ENCODE measurements at places on chromosomes 4 and X. TPM values are rescaled to one million over a fixed set of nuclear protein-coding genes. Genes with fewer than 3 reads are reported as not detected.
A peak's percentile ranks its signal among the peaks of the same experiment; 100 is the strongest.

Gene SMIM43
- not detected for total RNA-seq

Gene BTK
- total RNA-seq: not detected

Gene RNF212
- 3.5 TPM for total RNA-seq

Gene CLIC2
- 0.99 TPM for total RNA-seq

Gene ZFYVE28
- 3.3 TPM for total RNA-seq

Gene GATB
- total RNA-seq: 20.9 TPM

Gene MPP1
- 10.6 TPM for total RNA-seq

Gene SLC6A14
- total RNA-seq: not detected

DNA sequence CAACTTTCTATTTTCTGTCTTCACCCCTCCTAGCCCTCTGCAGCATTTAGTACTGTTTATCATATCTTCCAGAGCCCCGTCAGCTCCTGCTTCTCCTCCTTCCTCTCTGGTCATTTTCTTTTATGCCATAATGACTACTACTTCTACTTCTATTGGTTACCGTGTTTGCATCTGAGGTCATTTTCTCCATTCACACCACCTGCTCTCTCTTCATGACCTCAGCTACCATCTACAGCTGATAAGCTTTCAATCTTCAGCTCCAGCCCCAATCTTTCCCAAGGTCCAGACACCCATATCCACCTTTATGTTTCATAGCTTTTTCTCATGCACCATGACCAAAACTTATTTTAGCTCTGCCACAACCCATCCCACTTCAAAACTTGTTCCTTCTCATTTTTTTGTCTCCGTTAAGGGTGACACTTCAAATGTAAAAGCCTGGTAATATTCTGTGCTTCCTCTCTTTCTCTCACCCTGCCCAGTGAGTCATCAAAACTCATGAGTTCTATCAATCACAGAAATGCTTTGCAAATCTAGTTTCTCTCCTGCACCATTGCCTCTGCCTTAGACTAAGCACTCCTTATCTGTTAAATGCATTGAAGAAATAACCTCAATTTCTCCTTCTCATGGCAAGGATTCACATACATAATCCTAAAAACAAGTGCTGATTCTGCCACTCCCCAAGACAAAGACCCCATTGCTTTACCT, 71.3 kb upstream of the IQCM start:
- no peak overlapping the region for H3K27ac ChIP-seq
- DNase-seq: no peak
- H3K27me3 ChIP-seq: peaks cover 22% of the 10 kb centered on the region
- no peaks in the 10 kb centered on the region for H3K4me1 ChIP-seq

- H3K4me1 ChIP-seq: no peaks in the 10 kb centered on the region
- H3K36me3 ChIP-seq: no peaks in the 10 kb centered on the region
- no peak overlapping the region for H3K4me3 ChIP-seq
Measured at GRCh38 chr4:149523039-149523438, 292.6 kb downstream of the IQCM start.

DNA sequence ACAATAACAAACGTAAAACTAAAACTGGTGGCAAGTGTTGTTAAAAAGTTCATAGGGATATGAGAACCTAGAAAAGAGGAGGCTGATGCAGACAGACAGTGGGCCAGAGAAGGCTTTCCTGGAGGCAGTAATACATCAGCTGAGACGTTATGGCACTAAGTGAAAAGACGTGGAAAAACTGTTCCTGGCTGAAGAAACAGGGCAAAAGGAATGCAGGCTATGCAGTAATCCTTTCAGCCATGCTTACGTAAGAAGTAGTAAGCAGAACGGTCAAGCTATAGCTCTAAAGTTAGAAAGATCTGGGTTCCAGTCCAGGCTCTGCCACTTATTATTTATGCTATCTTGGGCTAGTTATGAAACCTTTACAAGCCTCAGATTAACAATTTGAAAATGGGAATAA, 6.4 kb downstream of the LAMTOR3 start:
- H3K27ac ChIP-seq: no peak overlapping the region
- peaks cover 27% of the 10 kb centered on the region for H3K4me1 ChIP-seq
- no peak for DNase-seq
- H3K4me3 ChIP-seq: no peak overlapping the region

DNA sequence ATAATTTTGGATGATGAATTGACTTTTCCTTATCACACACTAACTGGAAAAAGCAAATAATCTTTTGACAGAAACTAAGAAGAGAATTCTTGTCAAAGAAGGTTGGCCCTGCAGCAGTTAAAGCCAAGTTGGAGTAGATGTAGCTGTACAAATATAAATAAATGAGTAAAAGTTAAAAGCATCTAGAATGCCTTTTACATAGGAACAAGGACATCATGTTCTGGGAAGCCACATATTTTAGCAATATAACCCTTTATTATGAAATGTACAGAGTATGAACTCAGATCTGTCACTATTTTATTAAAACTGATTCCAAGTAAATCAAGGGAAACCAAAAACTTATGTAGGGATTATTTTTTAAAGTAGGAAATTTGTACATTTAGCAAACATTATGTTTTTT, 269.4 kb upstream of the FAT4 start:
- H3K36me3 ChIP-seq: no peaks in the 10 kb centered on the region
- no peak overlapping the region for H3K4me3 ChIP-seq
- no peak for DNase-seq
- peaks cover 26% of the 10 kb centered on the region for H3K4me1 ChIP-seq

DNA sequence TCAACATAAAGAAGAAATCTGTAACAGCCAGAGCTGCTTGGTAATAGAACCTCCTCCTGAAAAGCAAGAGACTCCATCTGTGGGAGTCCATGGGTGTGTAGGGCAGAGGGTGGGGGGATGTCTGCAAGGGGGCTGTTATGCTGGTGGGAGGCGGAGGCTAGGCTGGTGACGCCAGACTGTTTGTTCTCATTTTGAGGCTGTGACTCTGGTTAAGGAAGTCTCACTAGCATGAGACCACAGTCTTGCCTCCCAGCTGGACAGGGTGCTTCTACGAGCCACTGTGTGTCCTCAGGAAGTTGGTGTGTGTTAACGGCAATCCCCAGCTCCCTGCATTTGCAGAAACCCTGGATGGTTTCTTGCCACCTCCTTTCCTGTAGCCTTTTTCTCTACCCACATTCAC, 79.8 kb downstream of the NSUN7 start:
- H3K4me3 ChIP-seq: no peak overlapping the region
- H3K36me3 ChIP-seq: peaks cover 27% of the 10 kb centered on the region
- no peak for DNase-seq
- no peaks in the 10 kb centered on the region for H3K27me3 ChIP-seq

GRCh38 chr4:6962211-6963041, 52.8 kb downstream of the TBC1D14 start:
- no peaks in the 10 kb centered on the region for H3K27me3 ChIP-seq
- no peak overlapping the region for H3K27ac ChIP-seq
- no peaks in the 10 kb centered on the region for H3K36me3 ChIP-seq
- no peak overlapping the region for H3K4me3 ChIP-seq
- H3K4me1 ChIP-seq: peaks cover 4% of the 10 kb centered on the region

DNA sequence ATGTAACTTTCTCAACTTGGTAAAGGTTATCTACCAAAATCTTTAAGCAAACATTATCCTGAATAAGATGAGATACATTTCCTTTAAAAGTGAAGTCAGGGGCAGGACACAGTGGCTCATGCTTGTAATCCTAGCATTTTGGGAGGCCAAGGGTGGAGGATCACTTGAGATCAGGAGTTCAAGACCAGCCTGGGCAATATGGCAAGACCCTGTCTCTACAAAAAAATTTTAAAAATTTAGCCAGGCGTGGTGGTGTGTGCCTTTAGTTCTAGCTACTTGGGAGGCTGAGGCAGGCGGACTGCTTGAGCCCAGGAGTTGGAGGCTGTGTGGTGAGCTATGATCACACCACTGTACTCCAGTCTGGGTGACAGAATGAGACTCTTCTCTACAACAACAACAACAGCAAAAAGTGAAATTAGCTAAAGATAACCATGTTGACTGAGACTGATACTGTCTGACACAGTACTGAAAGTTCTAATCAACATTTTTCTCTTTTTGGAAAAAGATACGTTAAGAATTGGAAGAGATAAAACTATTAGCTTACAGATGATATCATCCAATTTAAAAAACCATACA, 4.9 kb downstream of the DCAF16 start:
- peaks cover 39% of the 10 kb centered on the region for H3K4me1 ChIP-seq
- no peak overlapping the region for H3K27ac ChIP-seq
- H3K27me3 ChIP-seq: no peaks in the 10 kb centered on the region
- peaks cover 23% of the 10 kb centered on the region for H3K36me3 ChIP-seq

- no peak for DNase-seq
- no peak overlapping the region for H3K4me3 ChIP-seq
- H3K27ac ChIP-seq: peak overlapping the region; percentile 78
- no peaks in the 10 kb centered on the region for H3K27me3 ChIP-seq
Measured at GRCh38 chr4:158781963-158782362, 13.1 kb downstream of the FNIP2 start.

GRCh38 chrX:134073341-134073740, 87.9 kb upstream of the GPC3 start:
- no peaks in the 10 kb centered on the region for H3K36me3 ChIP-seq
- H3K27ac ChIP-seq: no peak overlapping the region
- H3K4me3 ChIP-seq: no peak overlapping the region
- H3K27me3 ChIP-seq: no peaks in the 10 kb centered on the region
- no peak for DNase-seq

DNA sequence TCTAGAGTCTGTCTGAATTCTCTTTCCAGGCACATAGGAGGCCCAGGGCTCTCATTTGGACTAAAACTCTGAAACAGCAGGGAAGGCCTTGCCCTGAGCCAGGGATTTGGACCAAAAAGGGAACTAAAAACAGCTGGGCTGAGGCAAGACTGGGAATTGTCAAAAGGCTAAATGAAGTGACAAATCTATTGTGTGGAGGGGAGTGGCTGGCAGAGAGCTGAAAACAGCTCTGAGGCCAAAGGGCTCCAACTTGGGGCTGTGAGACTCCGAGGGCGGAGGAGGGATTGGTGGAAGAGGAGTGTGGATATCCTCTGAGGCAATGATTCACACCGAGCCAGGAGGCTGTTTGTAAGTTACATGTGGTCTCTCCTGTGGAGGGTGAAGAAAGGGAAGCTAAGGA, 63.2 kb downstream of the PHEX start:
- peaks cover 32% of the 10 kb centered on the region for H3K4me1 ChIP-seq
- no peaks in the 10 kb centered on the region for H3K27me3 ChIP-seq
- H3K36me3 ChIP-seq: no peaks in the 10 kb centered on the region
- peak overlapping the region; percentile 66 for H3K27ac ChIP-seq

DNA sequence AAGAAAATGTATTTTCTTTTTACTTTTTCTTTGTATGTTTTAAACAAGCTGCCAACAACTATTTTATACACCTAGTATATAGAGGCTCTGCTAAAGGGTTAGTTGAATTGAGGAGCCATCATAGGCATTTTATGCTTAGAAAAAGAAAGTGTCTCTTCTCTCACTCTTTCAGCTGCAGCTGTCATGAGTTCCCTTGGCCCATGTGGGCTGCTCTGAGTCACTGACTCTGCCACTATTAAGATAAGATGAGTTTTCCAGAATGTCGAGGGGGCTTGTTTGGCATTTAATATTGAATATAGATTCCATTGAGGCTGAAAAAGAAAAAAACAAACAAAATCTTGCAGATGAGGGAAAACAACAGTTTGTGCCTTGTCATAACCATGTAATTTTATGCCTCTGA, 126.0 kb upstream of the PAQR3 start:
- H3K27me3 ChIP-seq: peaks cover 25% of the 10 kb centered on the region
- H3K4me3 ChIP-seq: no peak overlapping the region
- no peak for DNase-seq
- no peaks in the 10 kb centered on the region for H3K36me3 ChIP-seq

- no peak overlapping the region for H3K27ac ChIP-seq
- H3K36me3 ChIP-seq: no peaks in the 10 kb centered on the region
- H3K4me3 ChIP-seq: no peak overlapping the region
- no peaks in the 10 kb centered on the region for H3K4me1 ChIP-seq
Measured at GRCh38 chr4:95107635-95108034, 349.9 kb downstream of the BMPR1B start.

DNA sequence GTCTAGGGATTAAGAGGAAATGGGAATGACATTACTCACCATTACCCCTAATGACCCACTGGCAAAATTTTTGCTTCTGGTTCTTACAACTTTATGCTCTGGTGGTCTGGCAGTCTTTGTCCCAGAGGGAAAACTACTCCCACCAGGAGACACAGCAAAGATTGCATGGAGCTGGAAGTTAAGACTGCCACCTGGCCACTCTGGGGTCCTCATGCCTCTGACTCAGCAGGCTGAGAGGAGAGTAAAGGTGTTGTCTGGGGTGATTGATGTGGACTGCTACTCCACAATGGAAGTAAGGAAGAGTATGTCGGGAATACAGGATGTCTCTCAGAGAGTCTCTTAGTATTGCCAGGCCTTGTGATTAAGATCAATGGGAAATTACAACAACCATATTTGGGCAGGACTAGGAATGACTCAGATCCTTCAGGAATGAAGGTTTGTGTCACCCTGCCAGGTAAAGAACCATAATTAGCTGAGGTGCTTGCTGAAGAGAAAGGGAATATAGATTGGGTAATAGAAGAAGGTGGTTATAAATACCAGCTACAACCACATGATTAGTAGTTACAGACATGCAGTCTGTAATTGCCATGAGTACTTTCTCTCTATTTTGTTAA, 215.5 kb downstream of the GPAT3 start:
- no peak for DNase-seq
- no peak overlapping the region for H3K4me3 ChIP-seq
- no peaks in the 10 kb centered on the region for H3K4me1 ChIP-seq

- no peaks in the 10 kb centered on the region for H3K4me1 ChIP-seq
- H3K27me3 ChIP-seq: no peaks in the 10 kb centered on the region
- no peak for DNase-seq
- H3K27ac ChIP-seq: no peak overlapping the region
- H3K4me3 ChIP-seq: no peak overlapping the region
Measured at GRCh38 chr4:67470871-67471270, 74.4 kb downstream of the CENPC start.

- DNase-seq: no peak
- H3K27ac ChIP-seq: no peak overlapping the region
- H3K4me3 ChIP-seq: no peak overlapping the region
- H3K4me1 ChIP-seq: no peaks in the 10 kb centered on the region
Measured at GRCh38 chrX:35696760-35697234, 101.3 kb upstream of the MAGEB16 start.

DNA sequence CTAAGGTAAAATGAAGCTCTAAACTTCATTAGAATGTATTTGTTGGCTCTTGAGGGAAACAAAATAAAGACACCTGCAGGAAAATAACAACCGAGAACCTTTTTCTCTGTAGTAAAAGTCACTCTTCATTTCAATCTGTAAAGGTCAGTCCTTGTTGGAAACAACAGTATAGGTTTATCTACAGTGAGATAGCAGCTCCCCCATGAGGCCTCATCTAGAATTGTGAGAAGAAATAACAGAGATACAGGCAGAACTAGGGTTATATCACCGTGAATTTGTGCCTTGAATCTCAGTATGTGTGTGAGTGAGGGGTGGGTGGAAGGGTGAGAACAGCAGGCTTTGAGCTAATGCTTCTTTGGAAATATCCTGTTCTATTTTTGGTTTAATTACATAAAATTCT, 107.8 kb upstream of the FMR1 start:
- DNase-seq: no peak
- H3K36me3 ChIP-seq: no peaks in the 10 kb centered on the region
- H3K27me3 ChIP-seq: peaks cover 3% of the 10 kb centered on the region
- peaks cover 3% of the 10 kb centered on the region for H3K4me1 ChIP-seq

DNA sequence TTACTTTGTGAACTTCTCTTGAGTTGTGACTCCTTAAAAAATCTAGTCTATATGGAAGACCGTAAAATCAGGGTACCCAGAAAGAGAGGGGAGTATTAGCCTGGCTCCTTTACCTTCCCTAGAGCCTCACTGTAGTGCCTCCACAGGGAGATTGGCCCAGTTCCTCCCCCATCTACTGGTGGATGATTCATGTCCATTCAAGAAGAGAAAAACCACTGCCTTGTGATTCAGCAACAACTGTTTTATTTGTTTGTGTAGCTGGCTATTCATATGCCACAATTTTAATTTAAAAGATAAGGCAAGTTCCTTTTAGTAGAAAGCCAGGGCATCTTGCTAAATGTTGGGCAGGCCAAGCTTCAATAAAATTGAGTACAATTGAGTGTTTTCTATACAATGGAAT, 221.8 kb upstream of the KCNIP4 start:
- H3K4me1 ChIP-seq: no peaks in the 10 kb centered on the region
- H3K27me3 ChIP-seq: peaks cover 2% of the 10 kb centered on the region
- no peak for DNase-seq
- no peaks in the 10 kb centered on the region for H3K36me3 ChIP-seq
